ENCODE measurements at places on chromosomes 13 and 19.

DNA sequence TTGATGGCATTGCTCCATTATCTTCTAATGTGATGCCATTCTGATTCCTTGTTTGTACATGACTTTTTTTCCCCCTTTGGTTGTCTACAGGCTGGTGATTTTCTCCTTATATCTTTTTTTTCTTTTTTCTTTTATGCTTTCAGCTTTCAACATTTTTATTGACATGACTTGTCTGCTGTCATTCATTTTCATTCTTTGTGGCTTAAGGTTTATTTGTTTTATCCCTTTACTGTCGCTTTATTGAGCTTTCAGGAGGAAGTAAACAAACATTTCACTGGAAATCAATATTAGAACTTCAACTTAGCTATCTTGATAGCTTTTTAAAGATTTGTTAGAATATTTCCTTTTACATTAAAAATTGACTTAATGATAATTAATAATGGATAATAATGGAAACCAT, 9.7 kb downstream of the ITM2B start:
- no peak for DNase-seq

GRCh38 chr13:110266983-110267382, 40.0 kb downstream of the COL4A1 start:
- DNase-seq: no peak

DNA sequence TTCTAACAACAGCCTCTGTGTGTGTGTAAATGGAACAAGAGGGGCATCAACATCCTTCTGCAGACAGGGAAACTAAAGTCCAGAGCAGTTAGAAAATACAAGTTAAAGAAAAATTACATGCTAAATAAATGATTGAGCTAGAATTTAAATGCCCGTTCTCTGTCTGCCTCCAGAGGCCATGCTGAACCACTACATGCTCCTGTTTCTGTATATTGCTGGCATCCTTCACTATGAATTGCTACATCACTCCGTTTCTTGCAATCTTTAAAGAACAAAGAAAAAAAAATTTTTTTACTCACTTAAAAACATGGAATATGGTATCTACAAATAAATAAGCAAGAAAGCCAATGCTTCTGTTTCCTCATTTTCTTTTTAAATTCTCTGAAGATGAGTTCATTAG, 47.9 kb downstream of the DCT start:
- no peak for DNase-seq

GRCh38 chr19:34837262-34837661, 64.2 kb upstream of the ZNF599 start:
- DNase-seq: peak; percentile 75

GRCh38 chr13:102881819-102882686, 36.2 kb downstream of the ERCC5 start:
- no peak for DNase-seq

DNA sequence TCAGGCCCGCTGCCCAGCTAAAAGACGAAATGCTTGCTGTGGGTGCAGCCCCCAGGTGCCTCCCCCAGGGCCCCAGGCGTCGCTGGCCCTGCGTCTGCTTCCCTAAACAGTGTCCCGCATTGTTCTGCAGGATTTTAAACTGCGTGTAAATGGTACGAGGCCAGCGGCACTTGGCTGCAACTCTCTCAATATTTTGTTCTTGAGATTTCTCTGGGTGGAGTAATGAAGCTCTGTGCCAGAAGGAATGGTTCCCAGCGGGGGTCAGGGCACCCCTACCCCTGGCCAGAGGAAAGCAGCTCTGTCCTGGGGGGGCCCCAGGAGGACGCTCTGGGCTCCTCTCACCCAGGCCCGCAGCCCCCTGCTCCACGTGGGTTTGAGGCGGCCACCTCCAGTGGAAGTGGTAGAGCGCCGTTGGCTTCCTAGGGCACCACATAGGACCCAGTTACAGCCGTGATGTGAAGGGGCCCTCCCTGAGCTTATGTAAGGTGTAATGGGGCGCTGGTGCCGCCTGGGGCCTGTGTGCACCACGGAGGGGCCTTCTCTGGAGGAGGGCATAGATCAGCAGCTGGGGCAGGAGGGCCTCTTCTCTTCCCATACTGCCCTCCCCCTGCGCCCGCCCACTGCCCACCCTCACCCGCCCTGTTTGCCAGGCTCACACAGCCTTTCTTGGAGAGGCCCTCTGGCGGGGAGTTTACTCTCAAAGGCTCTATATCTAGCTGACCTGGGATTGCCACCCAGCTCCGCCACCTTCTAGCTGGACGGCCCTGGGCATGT, 19.8 kb downstream of the PAK4 start:
- no peak for DNase-seq

GRCh38 chr19:51368366-51369282, at the start of gene CLDND2:
CLDND2 (minus strand) TSS chr19:51369003; CDS start chr19:51368577, 426 bp downstream.
- no peak for DNase-seq

GRCh38 chr13:28355822-28356371, 139.0 kb downstream of the FLT1 start:
- no peak for DNase-seq

DNA sequence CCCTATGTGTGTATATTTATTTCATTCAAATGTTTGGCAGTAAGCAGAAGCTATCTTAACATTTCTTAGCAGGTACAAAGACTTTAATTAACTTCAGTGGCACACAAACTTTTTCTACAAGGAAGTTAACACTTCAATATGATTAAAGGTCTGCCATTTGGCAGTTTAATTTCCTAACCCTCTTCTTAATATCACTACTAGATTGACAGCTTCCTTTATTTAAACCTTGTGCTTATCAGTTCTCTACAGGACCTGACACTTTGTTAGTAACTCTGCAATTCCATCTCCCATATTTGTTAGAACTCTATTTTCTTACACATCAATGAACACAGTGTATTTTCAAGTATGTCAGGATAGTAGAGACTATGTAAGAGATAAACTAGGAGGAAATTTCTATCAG, 152.4 kb upstream of the ATXN8OS start:
- no peak for DNase-seq

All from NCI-H226 (cell line).